Activated CD8-positive, alpha-beta T cell treated with anti-CD3 and anti-CD28 coated beads for 36 hours (primary cell): ENCODE measurements at places on chromosomes 2 and 18. TPM values are rescaled to one million over a fixed set of nuclear protein-coding genes. Genes with fewer than 3 reads are reported as not detected.

DNA sequence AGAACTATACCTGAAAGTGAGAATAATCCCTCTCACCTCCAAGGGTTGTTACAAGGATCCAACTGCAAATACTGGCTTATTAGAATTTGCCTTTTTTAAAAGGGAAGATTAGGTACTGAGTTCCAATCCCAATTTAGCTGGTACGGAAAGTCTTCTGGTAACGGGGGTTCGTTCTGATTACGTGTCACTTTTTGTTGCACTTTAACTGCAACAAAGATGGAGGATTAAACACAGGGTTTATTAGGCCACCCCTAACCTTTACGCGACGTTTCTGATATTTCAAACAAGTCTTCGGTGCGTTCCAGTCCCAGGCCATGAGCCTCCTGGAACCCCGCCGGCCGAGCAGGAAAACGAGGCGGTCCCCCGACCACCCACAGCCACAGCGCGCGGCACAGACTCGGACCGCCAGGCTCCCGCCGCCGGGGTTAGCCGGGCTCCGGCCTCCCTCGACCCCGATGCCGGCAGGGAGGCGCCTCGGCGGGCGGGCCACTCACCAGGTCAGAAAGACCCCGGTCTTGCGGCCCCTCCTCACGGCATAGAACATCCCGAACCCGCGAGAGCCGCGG, 411 bp downstream of the RNASEH1 start:
- no peak for DNase-seq

DNA sequence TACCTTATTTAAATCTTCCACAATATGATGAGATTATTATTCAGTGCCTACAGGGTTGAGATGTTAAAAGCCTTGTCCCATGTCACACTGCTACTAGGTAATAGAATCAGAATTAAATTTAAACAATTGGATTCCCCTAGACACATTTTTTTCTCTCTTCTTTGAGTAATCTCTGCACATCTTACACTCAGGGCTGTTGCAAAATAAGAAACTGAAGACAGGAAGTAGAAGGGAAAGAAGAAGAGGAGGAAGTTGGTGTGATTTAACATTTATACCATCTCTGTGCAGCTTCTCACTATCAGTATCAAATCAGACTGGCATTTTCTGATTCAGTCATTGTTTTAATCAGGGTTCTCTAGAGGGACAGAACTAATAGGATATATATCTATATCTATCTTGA, 677.6 kb downstream of the IRS1 start:
- DNase-seq: no peak

The PLA2R1 gene
- not detected for total RNA-seq

The OTOS gene
- total RNA-seq: not detected

DNA sequence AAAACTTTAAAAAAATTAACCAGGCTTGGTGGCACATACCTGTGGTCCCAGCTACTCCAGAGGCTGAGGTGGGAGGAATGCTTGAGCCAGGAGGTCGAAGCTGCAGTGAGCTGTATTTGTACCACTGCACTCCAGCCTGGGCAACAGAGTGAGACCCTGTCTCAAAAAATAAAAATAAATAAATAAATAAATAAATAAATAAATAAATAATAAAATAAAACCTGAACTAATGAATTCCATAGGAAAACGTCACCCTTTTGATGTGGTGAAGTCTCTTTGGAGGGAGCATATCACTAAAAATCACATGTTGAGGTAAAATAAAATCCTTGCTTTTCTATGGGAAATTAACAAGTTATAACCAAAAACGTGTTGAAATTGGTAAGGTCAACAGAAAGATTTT, 29.6 kb upstream of the ITGAV start:
- no peak for DNase-seq

The FOXI3 gene
- total RNA-seq: not detected
